Sigmoid colon (tissue), 7 donors: ENCODE measurements at places on chromosomes 12 and 14. TPM values are rescaled to one million over a fixed set of nuclear protein-coding genes. Genes with fewer than 3 reads are reported as not detected.

SLC5A8 gene
- not detected for polyA plus RNA-seq

INSM2 gene
- 0.03 TPM for polyA plus RNA-seq

PRKD1 gene
- polyA plus RNA-seq = 0.46 TPM

WNT5B gene
- polyA plus RNA-seq = 3.5 TPM
